HCT116 (cell line): ENCODE measurements at places on chromosomes 2 and 18. TPM values are rescaled to one million over a fixed set of nuclear protein-coding genes. Genes with fewer than 3 reads are reported as not detected.

ABCG5 gene
- not detected for total RNA-seq

RUFY4 gene
- total RNA-seq = 0.27 TPM

VIT gene
- total RNA-seq = not detected

VWA3B gene
- 0.47 TPM for total RNA-seq

ARHGEF33 gene
- 0.30 TPM for total RNA-seq

HES6 gene
- total RNA-seq = 47.8 TPM

CKAP2L gene
- total RNA-seq = 27.5 TPM

EHD3 gene
- not detected for total RNA-seq

RAB6C gene
- not detected for total RNA-seq

GRCh38 chr2:161703863-161704262, 79.6 kb downstream of the SLC4A10 start:
- H3K27ac ChIP-seq = no peak overlapping the region
- no peaks in the 10 kb centered on the region for H3K36me3 ChIP-seq
- H3K27me3 ChIP-seq = no peaks in the 10 kb centered on the region
- DNase-seq = no peak

DNA sequence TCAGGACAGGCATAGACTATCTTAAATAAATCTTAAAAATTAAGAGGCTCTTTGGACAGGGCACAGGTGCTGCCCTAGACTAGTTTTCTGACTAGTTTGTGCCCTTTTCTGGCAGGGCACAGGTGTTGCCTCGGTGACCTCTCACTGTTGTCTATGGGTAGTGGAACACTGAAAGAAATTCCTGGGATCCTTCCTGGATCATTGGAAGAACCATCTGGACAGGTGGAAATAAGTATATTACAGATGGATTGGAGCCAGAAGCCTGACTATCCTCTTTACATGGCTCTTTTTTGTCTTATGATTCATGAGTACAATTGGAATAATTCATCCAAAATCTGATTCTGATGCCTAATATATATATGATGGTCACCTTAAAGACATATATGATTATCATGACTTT, 286.6 kb downstream of the RIT2 start:
- no peak overlapping the region for H3K27ac ChIP-seq
- H3K27me3 ChIP-seq = no peaks in the 10 kb centered on the region
- no peak for DNase-seq
- no peaks in the 10 kb centered on the region for H3K36me3 ChIP-seq

GRCh38 chr2:240435457-240435947, at the start of gene GPC1:
TSS of gene GPC1 (plus strand) at chr2:240435663. CDS start at chr2:240435919, 256 bp downstream.
- no peaks in the 10 kb centered on the region for H3K27me3 ChIP-seq
- H3K4me1 ChIP-seq = peaks cover 29% of the 10 kb centered on the region
- peak within 1 kb of the TSS; percentile 96 for H3K4me3 ChIP-seq
- no peaks in the 10 kb centered on the region; the same call in 1 of the 2 replicates for H3K36me3 ChIP-seq
- peak; percentile 45 for DNase-seq
- peak within 1 kb of the TSS; percentile 95 for H3K27ac ChIP-seq

GRCh38 chr2:172745636-172746035, 10.0 kb downstream of the RAPGEF4 start:
- H3K27ac ChIP-seq = no peak overlapping the region
- H3K4me1 ChIP-seq = no peaks in the 10 kb centered on the region
- H3K36me3 ChIP-seq = no peaks in the 10 kb centered on the region
- no peak for DNase-seq

DNA sequence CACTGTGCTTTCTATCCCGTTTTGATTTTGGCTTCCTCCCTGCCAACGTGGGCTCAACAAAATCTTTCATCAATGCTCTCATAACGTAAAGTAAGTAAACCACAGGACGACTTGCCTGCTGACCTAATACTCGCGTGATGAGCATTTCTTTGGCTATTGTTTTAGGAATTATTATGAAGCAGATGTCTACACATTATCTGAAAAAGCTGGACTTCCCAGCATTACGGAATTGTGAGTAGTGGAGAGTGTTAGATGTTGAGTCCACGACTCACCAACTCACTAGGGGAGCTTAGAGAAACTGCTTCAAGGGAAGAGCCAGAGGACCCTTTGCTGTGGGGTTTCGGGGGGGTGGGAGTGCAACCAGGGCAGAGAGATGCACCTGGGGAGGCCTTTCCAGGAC, 21.9 kb downstream of the HJURP start:
- DNase-seq = no peak
- H3K27me3 ChIP-seq = no peaks in the 10 kb centered on the region
- H3K36me3 ChIP-seq = peaks cover 23% of the 10 kb centered on the region
- no peak overlapping the region for H3K4me3 ChIP-seq
- no peaks in the 10 kb centered on the region for H3K4me1 ChIP-seq
- H3K27ac ChIP-seq = no peak overlapping the region

- H3K36me3 ChIP-seq = no peaks in the 10 kb centered on the region
- peak within 1 kb of the TSS; percentile 64 for H3K4me3 ChIP-seq
- H3K27me3 ChIP-seq = no peaks in the 10 kb centered on the region
- peaks cover 30% of the 10 kb centered on the region for H3K4me1 ChIP-seq
- peak; percentile 41 for DNase-seq
These were observed at the start of gene FKBP1B for GRCh38 chr2:24049485-24050021. TSS of gene FKBP1B (plus strand) at chr2:24049741. CDS start at chr2:24049850, 109 bp downstream.

GRCh38 chr18:9433671-9434121, 41.6 kb upstream of the RALBP1 start:
- H3K4me3 ChIP-seq = no peak overlapping the region
- H3K36me3 ChIP-seq = no peaks in the 10 kb centered on the region
- H3K4me1 ChIP-seq = no peaks in the 10 kb centered on the region

DNA sequence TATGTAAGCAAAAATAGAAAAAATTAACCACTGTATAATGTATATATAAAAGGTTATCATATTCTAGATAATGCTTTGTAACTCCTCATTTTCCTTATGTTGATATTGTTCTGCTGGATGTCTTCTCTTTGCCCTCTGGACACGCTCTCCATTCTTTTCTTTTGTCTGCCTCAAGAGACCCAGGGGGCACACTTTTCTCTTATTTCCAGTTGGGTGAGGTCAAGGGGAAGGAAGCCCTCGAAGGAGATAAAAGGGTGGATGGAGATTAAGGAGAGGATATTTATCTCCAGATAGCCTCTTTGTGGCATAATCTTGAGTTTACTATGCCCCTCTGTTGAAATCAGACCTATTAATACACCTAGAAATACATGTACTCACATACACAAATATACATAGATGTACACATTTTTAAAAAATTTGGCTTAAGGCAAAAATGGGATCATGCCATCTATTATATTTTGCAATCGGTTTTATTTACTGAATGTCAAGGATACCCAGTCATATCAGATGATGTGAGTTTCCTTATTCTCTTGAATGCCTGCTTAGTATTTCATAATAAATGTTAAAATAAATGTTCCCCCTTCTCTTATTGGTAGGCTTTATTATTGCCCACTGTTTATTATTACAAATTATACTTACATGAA, 65.3 kb downstream of the LCLAT1 start:
- no peak for DNase-seq
- H3K4me1 ChIP-seq = peaks cover 45% of the 10 kb centered on the region
- no peaks in the 10 kb centered on the region for H3K36me3 ChIP-seq

- DNase-seq = no peak
- H3K4me3 ChIP-seq = no peak overlapping the region
- H3K4me1 ChIP-seq = no peaks in the 10 kb centered on the region
- H3K27me3 ChIP-seq = 0 out of 2 replicates have a peak, but pooled peaks cover 2% of the 10 kb centered on the region
These were observed 296.2 kb upstream of the NRP2 start for GRCh38 chr2:205386109-205386508.

- no peaks in the 10 kb centered on the region; the same call in 1 of the 2 replicates for H3K36me3 ChIP-seq
- H3K27me3 ChIP-seq = no peaks in the 10 kb centered on the region
- no peak overlapping the region for H3K27ac ChIP-seq
- DNase-seq = no peak
- no peak overlapping the region for H3K4me3 ChIP-seq
These were observed 68.3 kb downstream of the SPTBN1 start for GRCh38 chr2:54524226-54524991.

- no peaks in the 10 kb centered on the region for H3K27me3 ChIP-seq
- no peaks in the 10 kb centered on the region for H3K36me3 ChIP-seq
- no peak overlapping the region for H3K4me3 ChIP-seq
- H3K4me1 ChIP-seq = peaks cover 22% of the 10 kb centered on the region
- H3K27ac ChIP-seq = no peak overlapping the region
These were observed 262.1 kb downstream of the PRKCE start for GRCh38 chr2:45913539-45913938.

GRCh38 chr2:128735296-128735960, 416.8 kb upstream of the HS6ST1 start:
- H3K4me1 ChIP-seq = no peaks in the 10 kb centered on the region
- no peaks in the 10 kb centered on the region for H3K36me3 ChIP-seq
- H3K4me3 ChIP-seq = no peak overlapping the region
- no peak for DNase-seq

- H3K36me3 ChIP-seq = no peaks in the 10 kb centered on the region
- no peak for DNase-seq
- H3K27ac ChIP-seq = no peak overlapping the region
- H3K4me3 ChIP-seq = no peak overlapping the region
- H3K27me3 ChIP-seq = no peaks in the 10 kb centered on the region
These were observed 137.6 kb downstream of the LAMA1 start for GRCh38 chr18:6979954-6980353.

- peaks cover 8% of the 10 kb centered on the region for H3K4me1 ChIP-seq
- no peaks in the 10 kb centered on the region for H3K27me3 ChIP-seq
- H3K36me3 ChIP-seq = no peaks in the 10 kb centered on the region
- H3K27ac ChIP-seq = no peak overlapping the region
- no peak overlapping the region for H3K4me3 ChIP-seq
These were observed 254.1 kb downstream of the PRKCE start for GRCh38 chr2:45905632-45905958.

DNA sequence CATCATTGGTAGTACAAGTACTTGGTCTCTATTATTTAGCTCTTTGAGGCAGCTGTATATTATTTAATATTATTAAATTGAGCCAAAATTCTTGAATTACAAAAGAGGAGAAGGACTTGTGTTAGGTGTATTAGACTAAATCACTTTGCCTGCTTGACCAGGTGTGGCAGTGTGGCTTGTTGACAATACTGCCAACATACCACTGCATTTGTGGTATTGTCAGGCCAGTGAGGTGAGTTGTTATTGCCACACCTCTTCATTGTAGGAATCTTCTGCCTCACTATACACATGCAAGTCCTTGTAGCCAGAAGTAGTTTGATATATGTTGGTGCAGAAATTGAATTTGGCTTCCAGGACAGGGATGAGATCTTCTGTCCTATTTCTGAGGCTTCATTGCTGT, 40.5 kb downstream of the CYP20A1 start:
- H3K4me3 ChIP-seq = no peak overlapping the region
- no peaks in the 10 kb centered on the region for H3K27me3 ChIP-seq
- peaks cover 26% of the 10 kb centered on the region for H3K4me1 ChIP-seq
- DNase-seq = peak; percentile 19
- H3K27ac ChIP-seq = no peak overlapping the region; the same call in 1 of the 2 replicates
- 0 out of 2 replicates have a peak, but pooled peaks cover 4% of the 10 kb centered on the region for H3K36me3 ChIP-seq

GRCh38 chr2:9343524-9343923, 79.8 kb downstream of the ITGB1BP1 start:
- H3K36me3 ChIP-seq = no peaks in the 10 kb centered on the region
- H3K27me3 ChIP-seq = no peaks in the 10 kb centered on the region
- no peak overlapping the region for H3K27ac ChIP-seq
- H3K4me3 ChIP-seq = no peak overlapping the region
- H3K4me1 ChIP-seq = no peaks in the 10 kb centered on the region

DNA sequence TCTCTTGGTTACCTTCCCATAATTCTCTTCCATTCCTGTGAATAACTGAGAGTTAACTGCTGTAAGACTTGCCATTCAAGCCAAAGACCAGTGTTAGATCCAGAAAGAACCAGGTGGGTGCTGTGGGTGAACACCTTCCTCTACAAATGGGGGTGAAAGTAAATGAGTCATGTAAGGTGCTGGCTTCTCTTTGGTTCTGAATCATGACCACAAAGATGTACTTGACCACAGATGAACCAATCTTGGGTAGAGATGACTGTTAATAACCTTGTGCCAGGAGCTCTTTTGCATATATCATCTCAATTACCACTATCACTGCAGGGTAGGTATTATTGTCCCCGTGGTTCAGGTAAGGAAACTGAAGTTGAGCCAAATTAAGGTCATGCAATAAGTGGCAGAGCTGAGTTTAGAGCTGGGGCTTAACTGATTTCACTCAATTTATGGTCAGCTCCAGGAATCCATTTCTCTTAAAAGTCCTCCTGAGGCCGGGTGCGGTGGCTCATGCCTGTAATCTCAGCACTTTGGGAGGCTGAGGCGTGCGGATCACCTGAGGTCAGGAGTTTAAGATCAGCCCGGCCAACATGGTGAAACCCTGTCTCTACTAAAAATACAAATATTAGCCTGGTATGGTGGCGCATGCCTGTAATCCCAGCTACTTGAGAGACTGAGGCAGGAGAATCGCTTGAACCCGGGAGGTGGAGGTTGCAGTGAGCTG, 244.9 kb upstream of the CXCR4 start:
- no peaks in the 10 kb centered on the region for H3K4me1 ChIP-seq
- H3K36me3 ChIP-seq = no peaks in the 10 kb centered on the region
- no peak overlapping the region for H3K27ac ChIP-seq
- no peak overlapping the region for H3K4me3 ChIP-seq
- H3K27me3 ChIP-seq = no peaks in the 10 kb centered on the region
- no peak for DNase-seq

- H3K4me3 ChIP-seq = no peak overlapping the region
- no peaks in the 10 kb centered on the region for H3K4me1 ChIP-seq
- DNase-seq = no peak
- H3K36me3 ChIP-seq = no peaks in the 10 kb centered on the region
- H3K27me3 ChIP-seq = no peaks in the 10 kb centered on the region
These were observed 30.0 kb downstream of the PPP3R1 start for GRCh38 chr2:68222287-68222686.

DNA sequence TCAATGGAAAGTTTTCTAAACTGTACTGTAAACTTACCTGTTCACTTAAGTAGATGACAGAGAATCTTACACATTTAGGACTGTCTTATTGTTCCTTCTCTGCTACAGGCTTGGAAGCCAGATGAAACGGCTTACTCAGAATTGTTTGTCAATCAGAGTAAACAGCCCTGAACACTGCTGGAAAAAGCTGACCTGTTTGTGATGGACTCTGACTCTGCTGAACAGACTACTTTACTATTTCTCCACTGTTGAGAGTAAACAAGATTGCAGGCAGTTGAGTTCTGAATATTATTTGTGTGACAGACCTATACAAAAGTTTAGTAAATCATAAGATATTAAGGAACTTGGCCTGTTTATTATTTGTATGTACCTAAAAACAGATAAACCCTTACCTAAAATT, 99.0 kb downstream of the NOL10 start:
- H3K27ac ChIP-seq = no peak overlapping the region
- H3K36me3 ChIP-seq = peaks cover 14% of the 10 kb centered on the region
- no peak for DNase-seq
- no peak overlapping the region for H3K4me3 ChIP-seq
- no peaks in the 10 kb centered on the region for H3K4me1 ChIP-seq

DNA sequence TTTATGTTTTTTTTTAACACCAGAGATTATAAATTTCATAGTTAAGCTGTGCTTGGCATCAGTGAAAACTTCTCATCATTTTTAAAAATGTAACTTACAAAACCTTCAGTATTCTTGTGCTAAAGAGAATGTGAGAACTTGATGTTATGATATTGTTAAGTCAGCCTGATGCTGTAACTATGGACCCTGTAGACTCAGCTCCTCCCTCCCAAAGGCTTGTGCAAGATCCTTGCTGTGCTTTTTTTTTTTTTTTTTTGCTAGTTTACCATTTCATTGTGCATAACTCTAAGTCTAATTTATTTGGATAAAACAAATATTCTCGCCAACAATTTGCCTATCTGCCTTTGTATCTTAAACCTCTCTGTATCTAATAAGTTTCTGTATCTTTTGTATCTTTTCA, 12.9 kb upstream of the TFPI start:
- no peaks in the 10 kb centered on the region for H3K36me3 ChIP-seq
- H3K27ac ChIP-seq = no peak overlapping the region
- H3K4me3 ChIP-seq = no peak overlapping the region
- no peaks in the 10 kb centered on the region for H3K4me1 ChIP-seq
- no peak for DNase-seq
